Thymus (tissue), 14 donors: ENCODE measurements at places on chromosomes 12 and 14.

GRCh38 chr12:54033980-54034784 lies 1.3 kb downstream of the HOXC5 start:
- H3K4me1 ChIP-seq: no peaks in the 10 kb centered on the region
- H3K36me3 ChIP-seq: peaks cover 3% of the 10 kb centered on the region
- H3K4me3 ChIP-seq: no peak overlapping the region
- peaks cover 100% of the 10 kb centered on the region for H3K27me3 ChIP-seq
- no peak for DNase-seq

DNA sequence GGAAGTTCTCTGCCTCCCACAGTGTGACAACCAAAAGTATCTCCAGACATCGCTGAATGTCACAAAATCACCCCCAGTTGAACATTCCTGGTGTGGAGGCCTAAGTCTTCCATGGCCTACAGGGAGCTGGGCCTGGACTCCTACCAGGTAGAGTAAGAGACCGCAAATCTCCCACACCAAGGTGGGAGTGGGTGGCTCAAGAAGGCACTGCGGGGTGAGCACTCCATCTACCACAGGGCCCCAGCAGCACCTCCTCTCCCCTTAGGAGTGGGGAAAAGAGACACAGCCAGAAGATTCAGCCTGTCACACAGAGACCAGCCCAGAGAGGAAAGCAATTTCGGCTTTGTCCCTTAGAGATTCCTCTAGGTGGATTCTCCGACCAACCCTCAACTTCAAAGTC lies 25.5 kb downstream of the LRTM2 start:
- H3K4me3 ChIP-seq: no peak overlapping the region
- DNase-seq: no peak
- no peaks in the 10 kb centered on the region for H3K27me3 ChIP-seq
- H3K27ac ChIP-seq: no peak overlapping the region

DNA sequence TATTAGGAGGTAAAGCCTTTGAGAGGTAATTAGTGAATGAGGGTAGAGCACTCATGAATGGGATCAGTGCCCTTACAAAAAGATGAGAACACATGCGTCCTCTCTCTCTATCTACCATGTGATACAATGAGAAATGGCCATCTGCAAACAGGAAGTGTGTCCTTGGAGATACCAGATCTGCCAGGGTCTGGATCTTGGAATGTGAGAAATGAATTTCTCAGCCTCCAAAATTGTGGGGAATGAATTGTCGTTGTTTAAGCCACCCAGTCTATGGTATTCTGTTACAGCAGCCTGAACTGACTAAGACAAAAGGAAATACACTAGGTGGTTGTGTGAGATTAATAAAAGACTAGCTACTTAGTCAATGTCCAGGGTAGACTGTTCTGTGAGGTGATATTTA lies 366.6 kb downstream of the NELL2 start:
- no peak overlapping the region for H3K4me3 ChIP-seq
- DNase-seq: no peak
- H3K27me3 ChIP-seq: no peaks in the 10 kb centered on the region
- H3K4me1 ChIP-seq: no peaks in the 10 kb centered on the region
- H3K27ac ChIP-seq: no peak overlapping the region

- DNase-seq: no peak
- peaks cover 18% of the 10 kb centered on the region for H3K27me3 ChIP-seq
- H3K4me3 ChIP-seq: no peak overlapping the region
- H3K4me1 ChIP-seq: no peaks in the 10 kb centered on the region
- H3K36me3 ChIP-seq: no peaks in the 10 kb centered on the region
Observed at GRCh38 chr12:42582050-42582449, 7.5 kb downstream of the PRICKLE1 start.

DNA sequence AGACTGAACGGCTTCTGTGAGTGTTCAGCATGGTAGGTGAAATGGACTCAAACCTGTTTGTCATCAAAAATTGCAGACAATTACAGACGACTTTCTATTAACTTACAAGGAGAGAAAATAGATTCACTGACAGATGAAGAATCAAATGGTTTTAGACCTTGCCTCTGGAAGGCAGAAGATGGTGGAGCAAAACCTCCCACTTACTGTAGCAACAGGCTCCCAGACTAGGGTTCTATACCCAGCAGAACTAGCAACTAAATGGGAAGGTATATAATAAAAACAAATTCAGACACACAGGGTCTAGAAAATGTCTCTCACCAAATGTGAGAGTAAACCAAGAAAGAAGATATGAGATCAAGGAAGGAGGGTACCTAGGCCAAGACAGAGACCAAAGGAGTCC lies 36.8 kb downstream of the RNF34 start:
- H3K4me3 ChIP-seq: no peak overlapping the region
- no peak overlapping the region for H3K27ac ChIP-seq
- DNase-seq: no peak
- no peaks in the 10 kb centered on the region for H3K4me1 ChIP-seq
- H3K27me3 ChIP-seq: no peaks in the 10 kb centered on the region
